ENCODE measurements at places on chromosomes 7 and 10.

GRCh38 chr7:8015100-8015745, 46.6 kb downstream of the GLCCI1 start:
- no peak for DNase-seq

GRCh38 chr7:158533386-158534133, 54.1 kb downstream of the PTPRN2 start:
- no peak for DNase-seq

DNA sequence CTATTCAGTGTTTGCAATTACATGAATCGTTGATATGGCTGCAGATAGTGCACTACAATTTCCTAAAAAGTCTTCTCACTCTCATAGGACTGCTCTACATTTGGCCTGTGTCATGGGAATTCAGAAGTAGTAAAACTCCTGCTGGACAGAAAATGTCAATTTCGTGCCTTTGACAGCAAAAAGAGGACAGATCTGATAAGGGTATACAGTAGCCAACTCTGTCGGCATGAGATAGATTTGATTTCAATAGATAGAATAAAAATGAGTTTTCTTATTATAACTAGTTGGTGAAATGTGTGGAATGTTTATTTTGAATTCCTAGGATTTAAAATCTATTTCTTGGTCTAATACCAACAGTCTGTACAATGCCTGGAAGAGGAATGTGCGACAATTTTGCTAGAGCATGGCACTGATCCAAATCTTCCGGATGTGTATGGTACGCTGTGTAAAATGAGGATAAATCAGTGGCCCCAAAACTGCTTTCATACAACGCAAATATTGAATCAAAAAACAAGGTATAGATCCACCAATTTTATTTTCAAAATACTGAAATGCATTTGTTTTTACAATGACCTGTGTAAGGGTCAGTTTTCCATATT, 133.5 kb upstream of the CDK13 start:
- no peak for DNase-seq

DNA sequence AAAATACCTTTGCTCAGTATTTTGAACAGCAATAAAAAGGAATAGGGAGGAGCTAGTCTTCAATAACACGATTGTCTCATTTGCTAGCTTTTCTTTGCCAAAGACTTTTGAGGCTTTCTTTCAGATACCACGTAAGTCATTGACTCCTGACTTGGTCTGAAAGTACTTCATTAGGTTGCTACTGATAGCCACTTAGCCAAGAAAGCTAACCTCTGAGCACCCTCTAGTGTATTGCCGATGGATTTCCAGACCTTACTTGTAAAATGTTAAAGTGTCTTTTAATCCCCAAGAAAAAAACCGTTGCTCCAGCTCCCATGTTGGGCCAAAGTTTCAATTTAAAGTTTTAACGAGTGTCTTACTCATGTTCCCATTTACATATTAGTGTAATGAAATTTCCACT, 63.4 kb upstream of the STRIP2 start:
- DNase-seq, result no peak

DNA sequence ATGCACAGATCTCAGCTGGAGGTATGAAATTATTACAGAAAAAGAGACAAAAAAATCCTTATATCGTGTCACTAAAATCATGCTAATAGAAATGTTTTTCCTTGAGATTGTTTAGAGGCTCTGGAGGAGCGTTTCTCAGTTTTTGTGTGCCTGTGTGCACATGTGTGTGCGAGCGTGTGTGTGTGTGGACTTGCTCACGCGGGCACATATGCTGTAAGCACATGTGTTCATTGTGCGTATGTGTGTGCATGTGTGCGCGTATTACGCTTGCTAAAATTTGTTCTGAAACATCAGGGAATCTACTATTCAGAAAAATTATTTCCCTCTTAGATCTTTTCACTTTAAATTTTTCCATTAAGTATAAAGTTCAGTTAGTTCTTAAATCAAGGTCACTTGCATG, 1111.2 kb downstream of the NRG3 start:
- no peak for DNase-seq

- no peak for DNase-seq
Measured at GRCh38 chr10:131843881-131844284, 56.9 kb upstream of the PPP2R2D start.

- no peak for DNase-seq
Measured at GRCh38 chr10:56470701-56471100, 109.6 kb upstream of the ZWINT start.

- DNase-seq, result no peak
Measured at GRCh38 chr7:36308031-36308430, 81.6 kb upstream of the ANLN start.

GRCh38 chr7:135771961-135772638, 23.5 kb upstream of the FAM180A start:
- no peak for DNase-seq

DNA sequence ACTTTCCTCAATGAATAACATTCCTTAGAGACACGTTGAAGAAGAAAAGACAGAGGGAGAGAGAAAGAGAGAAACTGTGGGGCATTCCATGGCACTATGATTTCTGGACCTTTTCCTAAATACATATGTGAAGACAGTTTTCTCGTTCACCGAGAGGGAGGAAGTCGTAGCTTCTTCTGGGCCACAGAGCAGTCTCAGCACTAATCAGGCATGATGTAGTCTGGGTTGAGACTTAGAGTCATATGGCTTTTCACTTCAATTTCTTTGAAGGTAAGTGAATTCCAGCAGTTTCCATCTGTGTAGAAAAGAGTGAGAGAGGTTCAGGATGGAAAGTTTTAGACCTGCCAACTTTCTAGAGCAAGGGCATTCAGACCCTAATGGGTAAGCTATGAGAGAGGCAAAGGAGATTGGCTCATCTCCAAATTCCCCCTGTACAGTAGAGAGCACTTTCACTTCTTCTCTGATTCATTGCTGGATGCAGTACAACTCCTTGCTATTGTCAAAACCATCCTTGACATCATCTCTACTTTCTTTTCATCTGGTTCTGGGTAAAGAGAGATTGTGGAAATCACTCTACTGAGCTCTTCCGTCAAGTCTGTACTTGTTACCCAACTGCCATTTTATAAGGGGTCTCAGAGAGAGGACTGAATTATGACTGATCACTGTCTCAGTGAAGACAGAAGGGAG, 31.5 kb upstream of the OR9A4 start:
- DNase-seq, result no peak

DNA sequence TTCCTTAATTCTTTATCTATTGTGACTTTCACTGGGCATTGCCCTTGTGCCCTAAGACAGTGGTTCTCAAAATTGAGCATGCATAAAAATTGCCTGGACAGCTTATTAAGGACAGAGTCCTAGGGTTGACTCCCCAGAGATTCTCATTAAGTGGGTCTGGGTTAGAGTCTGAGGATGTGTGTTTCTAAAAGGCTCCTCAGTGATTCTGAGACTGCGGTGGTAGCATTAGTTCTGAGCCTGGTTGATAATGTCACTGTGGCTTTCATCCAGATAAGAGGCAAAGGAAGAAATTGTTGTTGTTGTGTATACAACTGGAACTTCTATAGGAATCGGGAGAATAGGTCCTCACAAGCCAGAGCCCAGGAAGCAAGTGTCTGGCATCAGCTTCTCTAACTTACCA, 1.3 kb downstream of the IFIT2 start:
- DNase-seq, result no peak

DNA sequence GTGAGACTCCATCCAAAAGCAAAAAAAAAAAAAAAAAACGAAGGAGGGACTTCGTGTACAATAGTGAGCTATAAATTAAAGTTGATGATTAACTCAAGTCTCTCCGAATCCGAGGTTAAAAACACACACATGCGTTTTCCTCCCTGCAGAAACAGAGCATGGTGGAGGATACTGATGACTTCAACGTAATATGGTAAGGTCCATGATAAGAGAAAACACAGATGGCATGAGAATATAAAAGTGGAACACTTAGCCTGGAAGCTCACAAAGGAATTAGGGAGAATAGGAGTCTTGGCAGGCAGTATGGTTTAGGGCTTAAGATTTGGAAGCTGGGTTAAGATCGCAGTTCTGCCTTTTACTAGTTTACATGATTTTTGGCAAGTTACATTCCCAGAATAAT, 20.1 kb upstream of the GSTK1 start:
- DNase-seq, result no peak

- no peak for DNase-seq
Measured at GRCh38 chr10:14330388-14331061, at the start of gene FRMD4A. Gene FRMD4A (minus strand): TSS chr10:14330924.

All from heart right ventricle (tissue), 16 donors.